ENCODE measurements at places on chromosomes 3 and 15.

DNA sequence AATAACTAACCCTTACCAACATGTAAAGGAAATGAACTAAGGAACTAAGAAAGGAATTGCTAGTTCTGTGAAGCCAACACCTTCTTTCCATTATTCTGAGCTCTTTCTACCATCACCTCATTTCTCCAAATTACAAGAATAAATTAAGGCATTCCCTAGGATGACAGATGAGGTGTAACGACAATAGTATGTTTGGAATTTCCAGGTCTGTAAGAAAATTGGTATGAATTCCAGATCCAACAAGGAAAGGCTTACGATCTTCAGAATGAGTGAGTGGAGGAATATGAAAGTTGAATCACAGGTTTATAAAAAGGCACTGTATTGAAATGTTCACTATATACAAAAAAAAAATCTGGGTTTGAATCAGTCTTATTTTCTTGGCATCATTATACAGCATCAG, 4.5 kb upstream of the NANOGP8 start:
- no peak for DNase-seq

GRCh38 chr3:106114220-106114619, 245.4 kb upstream of the CBLB start:
- no peak for DNase-seq

GRCh38 chr3:24128199-24129005, 183.3 kb downstream of the NR1D2 start:
- DNase-seq = no peak

GRCh38 chr15:95866711-95867440, 463.6 kb upstream of the NR2F2 start:
- DNase-seq = no peak

- DNase-seq = peak; percentile 22
These were observed 44.6 kb downstream of the SLC12A1 start for GRCh38 chr15:48250640-48251076.

- DNase-seq = no peak
These were observed 7.3 kb upstream of the CFAP91 start for GRCh38 chr3:119695480-119695879.

GRCh38 chr3:172517859-172518466, 5.3 kb downstream of the TNFSF10 start:
- no peak for DNase-seq

DNA sequence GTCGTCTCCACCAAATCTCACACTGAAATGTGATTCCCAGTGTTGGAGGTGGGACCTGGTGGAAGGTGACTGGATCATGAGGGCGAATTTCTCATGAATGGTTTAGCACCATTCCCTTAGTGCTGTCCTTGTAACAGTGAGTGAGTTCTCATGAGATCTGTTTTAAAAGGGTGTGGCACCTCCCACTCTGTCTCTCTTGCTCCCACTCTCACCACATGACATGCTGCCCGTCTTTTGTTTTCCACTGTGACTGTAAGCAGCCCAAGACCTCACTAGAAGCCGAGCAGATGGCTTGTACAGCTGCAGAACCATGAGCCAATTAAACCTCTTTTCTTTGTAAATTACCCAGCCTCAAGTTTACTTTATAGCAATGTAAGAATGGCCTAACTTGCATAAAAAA, 21.2 kb downstream of the RAD18 start:
- no peak for DNase-seq

DNA sequence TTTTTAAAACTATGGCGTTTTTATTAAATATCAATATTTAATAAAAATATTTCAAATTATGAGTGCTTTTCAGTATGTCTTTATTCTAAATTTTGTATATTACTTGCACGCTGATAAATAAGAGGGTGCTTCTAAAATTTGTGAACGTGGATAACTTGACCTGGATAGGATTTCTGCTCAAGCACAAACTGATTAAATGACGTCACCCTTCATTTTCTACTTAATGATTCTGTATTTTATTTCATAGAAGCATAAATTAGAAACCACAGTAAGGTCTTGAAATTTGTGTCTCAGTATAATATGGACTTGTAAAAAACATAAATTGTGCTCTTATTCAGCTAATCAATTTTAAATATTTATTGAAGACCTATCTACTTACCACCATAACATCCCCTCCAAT, 903.7 kb downstream of the ROBO2 start:
- DNase-seq = no peak

DNA sequence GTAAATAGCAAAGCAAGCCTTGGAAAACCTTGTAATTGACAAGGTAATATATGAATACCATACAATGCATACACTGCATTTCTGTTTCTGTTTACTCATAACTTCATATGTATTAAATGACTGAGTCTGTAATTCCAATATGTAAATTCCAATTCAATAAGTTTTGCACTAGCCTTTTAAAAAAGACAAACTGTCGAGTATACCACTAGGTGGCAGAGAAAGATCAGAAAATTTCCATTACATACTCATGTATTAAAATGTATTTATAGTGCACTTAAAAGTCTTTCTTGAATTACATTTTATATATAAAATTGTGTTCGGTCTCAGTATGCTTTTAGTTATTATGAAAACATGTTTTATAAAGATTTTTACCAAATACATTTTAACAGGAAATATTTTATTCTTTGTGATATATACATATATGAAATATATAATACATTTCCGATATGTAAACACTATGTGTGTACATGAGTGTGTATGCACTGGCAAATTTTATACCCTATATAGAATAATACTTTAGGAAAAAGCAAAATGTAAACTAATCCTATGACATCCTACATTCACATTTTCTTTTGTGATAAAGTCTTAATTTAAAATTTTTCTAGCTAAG, 216.8 kb downstream of the VGLL3 start:
- DNase-seq = no peak

GRCh38 chr3:174278094-174278493, 581.0 kb upstream of the NAALADL2 start:
- no peak for DNase-seq

DNA sequence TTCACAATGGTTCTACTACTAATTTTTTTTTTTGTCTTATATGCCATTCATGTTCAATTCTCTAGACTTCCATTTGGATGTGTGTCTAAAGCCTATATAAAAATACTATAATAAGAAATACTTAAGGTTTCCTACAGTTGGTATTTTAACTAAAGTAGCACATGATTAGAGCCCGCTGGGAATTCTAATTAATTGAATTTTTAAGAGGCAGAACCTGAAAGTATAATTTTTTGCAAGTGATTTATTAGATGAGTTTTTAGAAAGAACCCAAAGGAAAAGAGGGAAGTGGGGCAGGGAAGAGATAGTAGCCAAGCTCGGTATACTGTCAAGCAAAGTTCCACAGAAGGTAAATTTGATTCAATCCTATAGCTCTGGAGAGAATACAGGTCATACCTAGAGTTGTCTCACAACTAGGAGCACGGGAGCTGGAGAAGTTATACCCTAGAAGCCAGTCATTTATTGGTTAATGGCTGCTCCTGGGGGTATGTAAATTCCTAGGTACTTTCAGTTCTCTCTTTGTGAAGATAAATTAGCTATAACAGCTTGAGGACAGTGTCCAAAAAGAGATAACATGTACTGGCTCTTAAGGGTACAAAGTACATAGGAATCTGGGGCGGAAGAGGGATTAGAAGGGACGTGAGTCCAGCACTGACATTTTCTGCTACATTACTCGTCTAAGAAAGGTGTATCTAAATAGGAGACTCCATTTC, 225.6 kb downstream of the CNTN6 start:
- no peak for DNase-seq

DNA sequence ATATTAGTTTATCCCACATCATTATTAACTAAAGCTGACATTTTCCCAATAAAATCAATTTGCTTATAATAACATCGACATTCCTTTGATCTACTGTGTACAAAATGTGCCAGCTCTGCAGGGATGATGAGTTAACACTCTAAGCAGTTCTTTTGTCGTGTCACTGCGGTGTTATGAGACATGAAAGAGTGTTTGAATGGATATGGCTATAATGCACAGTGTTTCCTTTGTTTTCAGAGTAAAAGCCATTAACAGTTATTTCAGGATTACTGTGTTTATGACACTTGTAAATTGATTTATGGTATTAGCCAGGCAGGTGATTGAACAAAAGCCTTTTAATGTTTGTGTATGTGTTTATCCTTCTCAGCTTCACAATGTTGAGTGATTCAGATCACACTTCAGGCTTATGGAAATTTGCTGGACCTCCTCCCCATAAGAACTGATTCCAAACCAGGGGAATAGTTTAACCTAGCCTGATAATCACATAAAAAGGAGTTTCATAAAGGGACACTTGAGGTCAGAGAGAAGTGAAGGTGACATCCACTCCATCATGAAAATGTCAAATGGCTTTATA, 115.7 kb downstream of the CHL1 start:
- no peak for DNase-seq

DNA sequence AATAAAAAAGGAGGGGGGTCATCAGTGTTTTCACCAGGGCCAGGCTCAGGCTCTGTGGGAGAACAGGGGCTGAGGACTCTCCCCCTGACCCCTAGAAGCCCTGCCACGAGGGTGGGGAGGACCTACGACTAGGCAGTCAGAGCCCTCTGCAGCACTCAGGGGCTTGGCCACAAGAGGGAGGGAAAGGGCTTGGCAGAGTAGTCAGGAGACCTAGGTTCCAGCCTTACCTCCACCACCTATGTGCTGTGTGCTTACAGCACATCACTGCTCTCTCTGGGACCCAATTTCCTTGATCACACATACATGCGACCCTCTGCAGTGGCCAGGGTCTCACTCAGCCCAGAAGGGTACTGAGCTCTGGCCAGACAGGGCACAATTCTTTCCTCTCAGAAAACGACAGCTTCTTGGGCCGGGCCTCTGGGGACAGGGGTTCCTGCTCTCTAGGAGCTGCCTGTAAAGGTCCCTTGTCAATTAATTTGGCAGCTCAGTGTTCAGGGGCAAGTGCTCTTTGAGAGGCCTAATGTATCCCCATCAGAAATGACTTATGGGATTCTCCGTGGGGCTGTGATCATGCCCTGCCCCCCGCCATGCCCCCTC, 16.4 kb upstream of the SKIC8 start:
- no peak for DNase-seq

DNA sequence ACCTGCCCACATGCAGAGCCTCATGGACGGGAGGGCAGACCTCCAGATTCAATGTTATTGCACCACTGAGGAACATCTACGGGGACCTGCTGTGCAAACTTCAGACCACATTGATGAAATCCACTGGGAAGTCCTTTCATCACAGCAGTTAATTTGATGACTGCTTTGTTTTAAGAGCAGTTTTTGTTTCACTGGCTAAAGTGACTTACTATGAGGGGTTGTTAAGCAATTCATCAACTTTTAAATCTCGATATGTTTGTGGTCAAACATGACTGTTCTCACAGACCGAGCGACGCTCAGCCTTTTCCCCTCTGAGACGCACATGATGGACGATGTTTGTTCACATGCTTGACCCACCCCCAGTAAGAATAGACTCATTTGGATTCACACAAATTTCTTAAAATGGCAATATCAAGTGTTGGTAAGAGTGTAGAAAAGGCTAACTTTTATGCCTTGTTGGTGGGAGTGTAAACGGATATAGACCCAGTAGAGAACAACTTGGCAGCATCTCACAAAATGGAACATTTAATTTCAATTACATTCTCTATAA, 35.9 kb upstream of the IREB2 start:
- DNase-seq = no peak

GRCh38 chr15:83115831-83116565, 8.6 kb downstream of the TM6SF1 start:
- no peak for DNase-seq

GRCh38 chr3:188389711-188390342, 235.9 kb downstream of the LPP start:
- peak; percentile 4 for DNase-seq

Data from GM12891 (cell line).